ENCODE measurements at places on chromosomes 6 and 20. TPM values are rescaled to one million over a fixed set of nuclear protein-coding genes. Genes with fewer than 3 reads are reported as not detected.

HEY2 gene
- polyA plus RNA-seq: not detected

TTPAL gene
- polyA plus RNA-seq: 1.5 TPM

CEP43 gene
- 7.1 TPM for polyA plus RNA-seq

FAM110A gene
- polyA plus RNA-seq: 13.8 TPM

OLIG3 gene
- polyA plus RNA-seq: not detected

GFRA4 gene
- polyA plus RNA-seq: not detected

F13A1 gene
- polyA plus RNA-seq: 49.0 TPM

RAET1G gene
- polyA plus RNA-seq: not detected

NDRG3 gene
- polyA plus RNA-seq: 8.4 TPM

KCNQ5 gene
- polyA plus RNA-seq: not detected

SIRPA gene
- polyA plus RNA-seq: 28.4 TPM

LY6G6D gene
- polyA plus RNA-seq: not detected

KCNK5 gene
- 0.04 TPM for polyA plus RNA-seq

TRAPPC3L gene
- not detected for polyA plus RNA-seq

ADGB gene
- polyA plus RNA-seq: not detected
